ENCODE measurements at places on chromosomes 12 and 14.

DNA sequence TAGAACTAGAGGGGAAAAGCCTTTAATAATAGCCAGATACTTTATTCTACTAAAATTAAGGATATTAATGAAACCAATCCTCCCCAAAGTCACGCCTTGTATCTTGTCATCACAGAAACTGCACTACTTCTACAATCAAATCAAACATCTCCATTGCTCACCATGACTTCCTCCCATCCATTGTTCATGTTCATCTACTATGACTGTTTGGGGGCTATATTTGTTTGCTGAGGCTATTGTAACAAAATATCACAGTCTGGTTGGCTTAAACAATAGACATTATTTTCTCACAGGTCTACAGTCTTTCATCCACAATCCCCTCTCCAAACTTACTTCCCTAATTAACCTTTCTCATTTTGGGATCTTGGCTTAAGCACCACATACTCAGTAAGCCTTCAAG lies 193.6 kb upstream of the FSCB start:
- DNase-seq = no peak

DNA sequence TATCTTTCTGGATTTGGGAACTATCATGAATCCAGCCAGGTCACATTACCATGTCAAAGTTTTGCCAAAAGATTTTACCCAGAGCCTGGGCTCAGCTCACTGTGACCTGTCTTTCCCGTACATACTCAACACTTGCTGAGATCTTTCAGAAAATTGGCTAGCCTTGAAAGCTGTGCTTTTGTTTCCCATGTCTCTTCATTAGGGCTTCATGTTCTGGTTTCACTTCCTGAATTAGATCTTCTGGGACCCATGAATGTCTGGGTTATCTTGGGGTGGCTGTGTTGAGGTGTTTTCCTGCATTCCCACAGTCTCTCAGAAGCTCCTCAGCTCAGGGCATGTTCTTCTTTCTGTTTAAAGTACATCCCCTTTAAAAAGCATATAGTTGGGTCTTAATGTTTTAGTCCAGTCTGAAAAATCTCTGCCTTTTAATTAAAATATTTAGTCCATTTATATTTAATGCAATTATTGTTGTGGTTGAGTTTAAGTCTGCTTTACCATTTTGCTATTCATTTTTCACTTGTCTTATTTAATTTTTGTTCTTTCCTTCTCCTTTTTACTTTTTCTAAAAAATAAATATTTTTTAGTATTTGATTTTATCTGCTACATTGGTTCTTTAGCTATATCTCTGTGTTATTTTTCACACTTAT lies 242.7 kb downstream of the VRK1 start:
- no peak for DNase-seq

DNA sequence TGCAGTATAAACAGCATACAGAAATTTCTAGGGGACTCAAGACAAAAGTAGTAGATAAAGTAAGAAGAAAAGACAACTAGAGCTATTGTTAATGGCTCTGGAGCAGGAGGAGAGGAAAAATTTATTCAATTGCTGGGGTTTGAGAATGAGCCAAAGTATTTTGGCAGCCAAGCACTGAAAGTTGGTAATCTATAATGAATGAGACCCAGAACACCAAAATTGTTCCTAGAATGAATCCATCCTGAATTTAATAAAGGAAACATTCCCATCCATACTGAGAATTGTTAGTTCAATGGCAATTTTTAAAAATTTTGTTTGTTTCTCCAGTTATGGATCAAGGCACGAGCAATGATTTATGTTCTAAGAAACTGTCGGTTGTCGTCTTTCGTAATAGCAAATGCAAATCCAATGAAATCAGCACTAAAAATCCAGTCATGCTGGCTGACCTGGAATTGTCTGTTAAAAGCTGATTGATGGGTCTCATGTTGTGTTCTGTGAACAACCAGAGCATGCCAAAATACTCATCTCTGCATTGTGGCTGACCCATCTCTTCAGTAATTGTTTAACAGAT lies 170.9 kb upstream of the LMNTD1 start:
- DNase-seq = no peak

- DNase-seq = no peak
Measured at GRCh38 chr14:21267886-21268616, 1.2 kb downstream of the HNRNPC start.

DNA sequence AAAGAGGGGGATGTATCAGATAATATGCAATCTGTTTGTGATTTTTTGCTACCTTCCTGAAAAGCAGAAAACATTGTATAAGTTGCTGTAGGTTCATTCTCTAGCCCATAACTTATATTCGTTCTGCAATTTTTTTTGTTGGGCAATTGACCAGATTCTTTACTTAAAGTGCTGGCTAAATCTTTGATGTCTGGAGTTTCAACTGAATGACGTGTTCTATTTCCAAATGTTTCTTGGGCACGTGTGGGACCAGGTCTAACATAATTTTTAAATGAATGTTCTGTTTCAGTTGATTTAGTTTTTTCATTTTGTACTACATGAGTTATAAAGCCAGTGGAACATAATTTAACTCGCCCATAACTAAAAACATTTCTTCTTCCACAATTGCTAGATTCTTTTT lies 3.8 kb downstream of the MLH3 start:
- DNase-seq = no peak

DNA sequence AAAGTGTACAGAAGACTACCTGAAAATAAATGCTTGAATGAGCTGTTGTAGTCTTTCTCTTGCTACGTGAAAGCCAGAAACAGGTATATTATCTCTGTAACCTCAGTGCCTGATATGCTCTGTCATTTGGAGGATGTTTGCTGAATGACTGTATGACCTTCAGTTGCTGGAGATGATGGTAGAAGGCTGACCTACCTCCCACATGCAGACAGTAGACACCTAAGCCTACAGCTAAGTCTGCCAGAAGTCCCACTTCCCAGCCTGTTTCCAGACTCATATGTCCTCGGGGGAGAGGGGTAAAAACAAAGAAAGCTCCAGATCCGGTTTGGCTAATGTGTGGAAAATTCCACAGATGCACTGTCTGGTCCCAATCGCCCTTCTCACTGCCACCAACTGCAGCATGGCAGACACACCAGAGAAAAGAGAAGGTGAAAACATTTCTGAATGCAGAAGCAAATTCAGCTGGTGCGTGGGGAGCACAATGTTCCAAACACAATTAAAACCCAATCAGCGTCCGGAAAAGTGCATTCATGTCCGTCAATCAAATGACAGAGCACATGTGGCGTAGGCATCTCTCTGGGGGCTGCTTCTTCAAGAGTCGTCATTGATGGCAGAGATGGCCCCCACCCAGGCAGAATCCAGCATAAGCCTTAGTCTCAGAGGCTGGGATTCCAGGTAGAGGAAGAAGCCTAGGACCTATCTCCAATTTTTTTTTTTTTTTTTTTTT lies 76.3 kb upstream of the TBX3 start:
- DNase-seq = no peak

GRCh38 chr14:59199614-59200013 lies 11.1 kb downstream of the DAAM1 start:
- DNase-seq = peak; percentile 47

- DNase-seq = peak; percentile 85
Measured at GRCh38 chr14:37658156-37658555, 62.7 kb downstream of the TTC6 start.

- peak; percentile 87 for DNase-seq
Measured at GRCh38 chr12:124392667-124393413, 97.9 kb downstream of the RFLNA start.

GRCh38 chr14:80390906-80391305 lies 179.6 kb upstream of the DIO2 start:
- no peak for DNase-seq

GRCh38 chr12:50040657-50041056 lies 15.4 kb upstream of the RACGAP1 start:
- no peak for DNase-seq

DNA sequence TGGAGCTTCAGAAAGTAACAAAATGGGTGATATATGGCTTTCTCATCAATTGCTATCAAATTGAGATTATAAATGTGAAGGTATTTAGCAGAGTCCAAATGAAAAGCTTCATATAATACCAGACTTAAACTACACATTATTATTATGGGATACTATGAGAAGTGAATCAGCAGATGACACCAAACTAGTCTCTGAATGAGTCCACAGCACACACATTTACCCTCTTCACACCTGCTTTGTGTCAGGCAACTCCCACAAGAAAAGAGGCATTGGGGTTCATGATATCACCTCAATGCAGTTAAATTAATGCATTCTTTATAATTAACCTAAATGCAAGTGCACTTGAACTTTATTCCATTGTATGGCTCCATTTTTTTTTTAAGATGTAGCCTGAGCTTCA lies 330.5 kb downstream of the BCL11B start:
- no peak for DNase-seq

- peak; percentile 72 for DNase-seq
Measured at GRCh38 chr12:94099632-94100031, 48.7 kb upstream of the PLXNC1 start.

DNA sequence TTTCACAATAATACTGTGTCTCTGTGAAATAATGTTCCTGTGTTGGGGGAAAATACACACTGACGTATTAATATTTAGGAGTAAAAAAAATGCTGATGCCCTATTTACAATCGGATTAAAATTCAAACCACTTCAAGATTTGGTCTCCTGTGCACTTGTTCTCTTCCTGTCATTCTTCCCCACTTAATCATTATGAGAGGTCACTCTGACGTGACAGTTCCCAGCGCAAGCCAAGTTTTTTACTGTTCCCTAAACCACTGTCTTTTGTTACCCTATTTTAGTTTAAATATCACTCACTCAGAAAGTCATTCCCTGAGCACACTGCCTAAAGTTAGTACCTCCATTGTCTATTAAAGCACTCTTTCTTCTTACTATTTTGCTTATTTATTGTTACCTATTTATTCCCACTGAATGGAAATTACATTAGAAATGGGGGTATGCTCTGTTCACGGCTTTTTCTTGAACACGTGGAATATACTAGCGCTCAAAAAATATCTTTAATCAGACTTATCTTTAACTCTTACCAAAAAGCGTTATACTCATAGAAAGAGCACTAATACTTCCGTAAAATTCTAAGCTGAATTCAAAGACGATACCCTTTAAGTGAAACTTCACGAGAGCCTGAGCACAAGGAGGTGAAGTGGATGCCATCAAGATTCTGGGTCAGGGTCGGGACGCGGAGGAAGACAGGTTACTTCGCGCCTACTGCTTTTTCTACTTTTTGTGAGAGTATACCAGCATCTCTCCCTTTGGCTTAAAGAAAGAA lies 670 bp upstream of the PSMA3 start:
- DNase-seq = peak; percentile 79

GRCh38 chr14:21680072-21680471 lies 6.5 kb upstream of the OR4E1 start:
- DNase-seq = no peak

- DNase-seq = no peak
Measured at GRCh38 chr12:25357595-25357994, 106.9 kb upstream of the KRAS start.

GRCh38 chr14:90696720-90697119 lies 119.5 kb downstream of the TTC7B start:
- DNase-seq = no peak

- DNase-seq = peak; percentile 42
Measured at GRCh38 chr12:14366209-14367039, 942 bp downstream of the ATF7IP start.

- DNase-seq = no peak
Measured at GRCh38 chr12:77113971-77114370, 48.6 kb upstream of the E2F7 start.

DNA sequence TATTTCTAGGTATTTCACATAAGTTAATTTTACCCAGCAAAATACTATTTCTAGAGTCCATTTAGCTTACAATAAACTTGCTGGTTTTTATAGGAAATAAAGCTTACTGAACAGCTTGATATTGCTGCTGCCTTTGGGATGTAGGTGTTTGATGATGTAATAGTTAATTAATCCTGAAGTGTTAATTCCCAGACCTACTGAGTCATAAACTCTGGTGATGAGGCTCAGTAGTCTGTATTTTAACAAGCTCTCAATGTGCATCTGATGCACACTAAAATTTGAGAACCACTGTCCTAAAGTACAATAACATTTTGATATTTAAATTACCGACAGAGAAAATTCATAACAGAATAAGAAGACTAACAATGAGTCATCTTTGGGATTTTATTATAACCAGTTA lies 168.4 kb downstream of the FUT8 start:
- DNase-seq = no peak

DNA sequence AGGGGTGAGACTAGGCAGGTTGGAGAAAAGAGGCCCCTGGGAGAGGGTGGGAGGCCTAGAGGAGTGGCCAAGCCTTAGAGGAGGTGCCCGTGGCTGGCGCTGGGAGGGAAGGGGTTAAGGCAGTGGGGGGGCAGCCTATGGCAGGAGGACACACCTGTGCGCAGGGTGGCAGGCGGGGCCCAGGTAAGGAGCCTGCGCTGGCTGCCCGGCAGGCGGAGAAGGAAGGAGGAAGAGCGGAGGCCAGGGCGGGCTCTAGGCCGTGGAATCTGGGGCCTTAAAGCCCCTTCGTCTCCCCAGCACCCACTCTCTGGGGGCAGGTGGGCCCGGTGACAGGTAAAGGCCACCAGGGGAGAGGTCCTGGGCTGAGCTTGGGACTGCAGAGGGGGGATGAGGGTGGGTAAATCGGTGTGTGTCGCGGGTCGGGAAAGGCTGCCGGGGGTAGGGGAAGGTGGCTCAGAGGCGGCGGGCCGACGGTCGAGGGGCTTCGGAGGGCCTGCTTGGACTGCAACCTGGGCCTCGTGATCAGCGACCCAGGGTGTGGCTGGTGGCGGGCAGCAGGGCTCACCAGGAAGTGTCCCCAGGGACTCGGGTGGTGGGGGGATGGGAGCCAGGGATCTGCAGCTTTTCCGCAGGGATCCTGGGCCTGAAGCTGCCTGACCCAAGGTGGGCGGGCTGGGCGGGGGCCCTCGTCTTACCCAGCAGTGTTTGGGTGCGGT lies 7.3 kb downstream of the PHB2 start:
- no peak for DNase-seq

DNA sequence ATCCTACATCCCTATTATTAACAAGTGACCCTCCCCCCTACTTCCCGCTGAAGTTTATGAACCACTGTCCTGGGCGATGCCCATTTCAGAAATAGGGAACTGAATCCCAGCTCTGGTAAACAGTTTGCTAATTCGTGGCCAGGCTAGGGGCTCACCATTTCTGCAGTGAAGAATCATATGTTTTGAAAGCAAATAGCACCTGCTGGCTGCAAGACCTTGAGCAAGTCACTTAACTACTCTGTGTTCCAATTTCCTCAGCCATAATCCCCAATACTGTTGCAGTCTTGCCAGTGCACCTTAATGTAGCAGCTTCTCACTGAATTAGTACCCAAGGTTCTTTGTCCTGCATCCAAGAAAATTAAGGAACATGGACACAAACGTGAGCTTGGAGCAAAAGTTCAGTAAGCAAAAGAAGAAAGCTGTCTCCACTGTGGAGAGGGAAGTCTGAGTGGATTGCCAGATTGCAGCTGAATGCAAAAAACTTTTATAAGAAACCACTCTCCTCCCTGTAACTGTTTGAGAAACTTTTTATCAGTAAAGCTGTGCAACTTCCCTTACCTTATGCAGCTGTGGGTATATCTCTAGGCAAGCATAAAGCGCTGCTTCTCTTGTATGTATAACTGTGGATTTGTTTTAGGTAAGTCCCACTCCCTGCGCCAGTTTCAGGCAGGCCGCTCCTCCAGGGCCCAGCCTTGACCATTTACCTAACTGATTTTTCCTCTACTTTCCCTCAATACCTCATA lies 824 bp downstream of the OAS1 start:
- no peak for DNase-seq

All from NCI-H446 (cell line).